Stomach (tissue), 19 donors: ENCODE measurements at places on chromosomes 11 and 22. TPM values are rescaled to one million over a fixed set of nuclear protein-coding genes. Genes with fewer than 3 reads are reported as not detected.

GRCh38 chr22:25853501-25854284 is 111.7 kb downstream of the MYO18B start:
- DNase-seq: no peak

GRCh38 chr22:35892192-35892591 is 136.4 kb downstream of the RBFOX2 start:
- DNase-seq: no peak

PRDM11 gene
- total RNA-seq: 11.3 TPM

DNA sequence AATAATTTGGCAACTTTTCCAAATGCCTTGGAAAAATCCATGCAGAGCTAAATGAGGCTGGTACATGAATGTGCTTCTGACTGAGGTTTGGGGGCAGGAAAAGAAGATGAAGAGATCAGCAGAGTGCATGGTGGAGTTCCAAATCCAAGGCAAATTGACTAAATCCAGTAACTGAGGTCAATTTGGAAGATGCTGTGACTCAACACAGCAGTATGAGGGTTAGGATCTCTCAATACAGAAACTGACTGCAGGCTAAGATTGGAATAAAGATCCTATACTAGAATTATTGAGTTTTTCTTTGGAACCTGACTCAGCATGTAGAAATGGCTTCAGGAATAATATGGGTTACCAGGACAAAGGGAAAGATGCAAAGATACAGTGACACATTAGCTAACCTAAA is 99.3 kb upstream of the FAT3 start:
- no peak for DNase-seq

- DNase-seq: no peak
Measured at GRCh38 chr11:118370774-118371173, 11.4 kb downstream of the UBE4A start.

RFPL2 gene
- total RNA-seq: not detected

GRCh38 chr11:32829157-32829679 is 509 bp upstream of the PRRG4 start:
- peak; percentile 41 for DNase-seq
